H54 (cell line): ENCODE measurements at places on chromosomes 16 and 17.

DNA sequence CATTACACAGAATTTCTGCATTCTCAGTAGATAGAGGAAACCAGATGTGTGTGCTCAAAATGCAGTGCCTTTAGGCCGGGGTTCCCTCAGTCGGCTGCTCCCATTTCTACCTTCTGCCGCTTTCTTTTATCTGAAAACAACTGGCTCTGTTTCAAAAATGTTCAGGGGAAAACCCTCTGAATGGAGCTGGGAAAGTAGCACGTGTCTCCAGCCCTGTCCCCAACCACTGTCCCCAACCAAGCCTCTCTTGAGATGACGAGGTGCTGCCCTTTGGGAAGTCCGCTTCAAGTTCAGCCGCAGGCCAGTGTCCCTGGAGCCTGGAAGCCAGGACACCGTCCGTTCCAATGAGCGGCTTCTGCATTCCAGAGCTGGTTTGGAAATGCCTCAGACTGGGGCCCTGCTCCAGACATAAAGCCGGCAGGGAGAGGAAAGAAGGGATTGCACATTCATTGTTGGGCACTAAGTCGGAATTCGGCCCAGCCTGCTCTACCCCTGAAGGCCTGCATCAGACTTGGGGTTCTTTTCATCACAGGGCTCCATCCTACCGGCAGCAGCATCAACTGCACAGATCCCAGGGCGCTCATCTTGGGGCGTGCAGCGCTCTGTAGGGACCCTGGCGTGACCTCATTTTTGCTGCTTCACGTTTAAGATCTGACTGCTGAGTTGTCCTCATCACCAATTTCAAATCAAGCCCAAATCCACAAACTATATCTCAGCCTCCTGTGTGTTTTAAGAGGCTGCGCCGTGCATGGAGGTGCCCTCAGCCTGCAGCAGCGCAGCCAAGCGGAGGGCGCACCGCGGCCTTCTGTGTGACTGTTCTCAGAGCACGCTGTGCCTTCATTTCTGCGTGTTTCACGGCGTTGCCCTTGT is 111.3 kb downstream of the BANP start:
- DNase-seq: no peak

- no peak for DNase-seq
Observed at GRCh38 chr16:30458561-30459394, 13.1 kb upstream of the SEPHS2 start.

- DNase-seq: no peak
Observed at GRCh38 chr16:54006693-54007092, 279.9 kb downstream of the IRX3 start.

DNA sequence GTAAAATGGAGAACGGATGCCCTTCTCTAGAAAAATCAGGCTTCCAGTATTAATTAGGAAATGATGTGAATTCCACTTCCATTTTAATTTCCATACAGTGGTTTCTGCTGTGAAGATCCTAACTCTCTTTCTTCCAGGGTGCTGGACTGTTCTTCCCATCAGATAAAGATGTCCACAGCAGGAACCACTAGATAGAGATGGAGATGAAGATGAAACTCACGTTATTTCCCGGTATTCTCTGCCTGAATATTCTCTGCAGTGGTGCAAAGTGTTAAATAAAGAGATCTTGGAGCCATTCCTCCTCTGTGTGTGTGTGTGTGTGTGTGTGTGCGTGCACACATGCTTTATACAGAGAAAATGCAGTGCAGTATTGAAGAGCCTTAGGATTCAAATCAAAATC is 727.5 kb downstream of the KCNJ2 start:
- no peak for DNase-seq

DNA sequence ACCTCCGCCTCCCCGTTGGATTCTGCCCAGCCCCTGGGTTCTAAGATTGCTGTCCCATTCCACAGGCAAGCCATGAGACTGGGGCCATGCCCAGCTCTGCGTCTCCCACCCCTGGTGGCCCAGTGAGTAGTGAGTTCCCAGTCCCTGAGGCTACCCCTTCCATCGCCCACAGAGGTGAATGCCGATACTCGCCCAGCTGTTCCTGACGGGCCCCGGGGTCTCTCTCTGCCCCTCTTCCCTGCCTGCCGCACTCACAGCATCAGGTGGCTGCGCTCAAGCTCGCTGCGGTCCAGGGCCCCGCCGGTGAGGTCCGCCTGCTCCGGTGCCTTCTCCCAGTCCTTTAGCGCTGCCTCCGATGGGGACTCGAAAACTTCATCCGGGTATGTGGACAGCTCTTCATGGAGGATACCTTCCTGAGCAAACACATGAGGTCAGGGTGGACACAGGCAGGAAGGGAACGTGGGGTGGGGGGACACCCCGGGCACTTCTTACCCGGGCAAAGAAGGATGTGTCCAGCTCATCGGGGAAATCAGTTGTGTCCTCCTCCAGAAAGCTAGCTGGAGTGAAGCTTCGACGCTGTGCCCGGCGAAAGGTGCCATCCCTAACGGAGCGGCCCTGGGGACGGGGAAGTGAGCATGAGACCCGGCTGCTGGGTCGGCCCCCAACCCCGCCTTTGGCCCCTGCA is 8.8 kb downstream of the SNRNP25 start:
- DNase-seq: no peak
